ENCODE measurements at places on chromosomes 5 and 9. TPM values are rescaled to one million over a fixed set of nuclear protein-coding genes. Genes with fewer than 3 reads are reported as not detected.

Gene TNC
- total RNA-seq = 1.0 TPM

Gene G3BP1
- 147 TPM for total RNA-seq

Gene GPR107
- total RNA-seq = 29.9 TPM

Gene HRH2
- 0.46 TPM for total RNA-seq

Gene SET
- total RNA-seq = 407 TPM

Gene TMOD1
- total RNA-seq = 2.9 TPM

Gene C9
- not detected for total RNA-seq

Measured in A549 treated with ZK216348 at 1 μM for 4 hours (cell line).